ENCODE measurements at places on chromosomes 7 and 10.

GRCh38 chr7:127761196-127761595 lies 109.2 kb downstream of the SND1 start:
- DNase-seq: no peak

- DNase-seq: no peak
Measured at GRCh38 chr10:70779511-70780369, 5.4 kb downstream of the TBATA start.

DNA sequence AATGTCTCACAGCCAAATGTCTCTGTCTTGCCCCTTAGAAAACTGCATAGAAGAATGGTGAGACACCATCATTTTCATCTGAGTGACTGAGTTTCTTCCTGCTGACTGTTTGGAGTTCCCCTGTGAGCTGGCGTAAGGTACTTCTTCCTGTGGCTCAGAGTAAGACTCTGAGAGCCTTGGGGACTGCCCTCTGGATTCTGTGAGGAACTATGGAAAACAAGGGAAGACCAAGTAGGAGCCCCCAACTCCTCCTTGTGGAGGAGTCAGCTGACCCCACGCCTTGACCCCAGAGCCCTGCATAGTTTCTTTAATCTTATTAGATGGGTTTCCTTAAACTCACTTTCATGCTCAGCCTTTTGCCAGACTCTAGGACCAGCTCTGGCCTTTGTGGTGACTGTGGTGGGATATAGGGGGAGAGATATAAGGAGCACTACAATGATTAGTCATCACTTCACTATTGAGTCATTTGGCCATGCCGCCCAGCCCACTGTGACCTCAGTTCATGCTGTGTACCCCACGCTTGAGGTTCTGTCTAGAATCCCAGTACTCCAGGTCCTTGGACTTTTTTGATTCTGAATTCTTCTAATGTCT lies 51.8 kb upstream of the FAM133B start:
- DNase-seq: peak; percentile 18

DNA sequence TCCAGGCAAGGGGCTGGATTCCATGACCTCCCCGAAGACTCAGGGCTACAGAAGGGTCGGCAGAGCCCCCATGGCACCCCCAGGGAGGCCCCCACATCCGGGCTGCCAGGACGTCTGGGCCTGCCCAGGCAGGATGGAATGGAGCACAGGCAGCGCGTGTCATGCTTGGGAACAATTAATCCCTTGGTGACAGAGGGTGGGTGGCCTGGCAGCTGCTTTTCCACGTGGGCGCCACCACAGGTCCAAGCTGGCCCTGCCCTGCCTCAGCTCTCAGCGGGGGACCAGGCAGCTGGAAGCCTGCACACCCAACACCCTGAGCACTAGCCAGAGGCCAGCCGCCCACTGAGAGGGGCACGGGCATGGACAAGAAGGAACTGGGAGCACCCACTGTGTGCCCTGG lies 11.4 kb downstream of the ELN start:
- DNase-seq: no peak

GRCh38 chr10:60967854-60968484 lies 24.0 kb upstream of the RHOBTB1 start:
- DNase-seq: no peak

DNA sequence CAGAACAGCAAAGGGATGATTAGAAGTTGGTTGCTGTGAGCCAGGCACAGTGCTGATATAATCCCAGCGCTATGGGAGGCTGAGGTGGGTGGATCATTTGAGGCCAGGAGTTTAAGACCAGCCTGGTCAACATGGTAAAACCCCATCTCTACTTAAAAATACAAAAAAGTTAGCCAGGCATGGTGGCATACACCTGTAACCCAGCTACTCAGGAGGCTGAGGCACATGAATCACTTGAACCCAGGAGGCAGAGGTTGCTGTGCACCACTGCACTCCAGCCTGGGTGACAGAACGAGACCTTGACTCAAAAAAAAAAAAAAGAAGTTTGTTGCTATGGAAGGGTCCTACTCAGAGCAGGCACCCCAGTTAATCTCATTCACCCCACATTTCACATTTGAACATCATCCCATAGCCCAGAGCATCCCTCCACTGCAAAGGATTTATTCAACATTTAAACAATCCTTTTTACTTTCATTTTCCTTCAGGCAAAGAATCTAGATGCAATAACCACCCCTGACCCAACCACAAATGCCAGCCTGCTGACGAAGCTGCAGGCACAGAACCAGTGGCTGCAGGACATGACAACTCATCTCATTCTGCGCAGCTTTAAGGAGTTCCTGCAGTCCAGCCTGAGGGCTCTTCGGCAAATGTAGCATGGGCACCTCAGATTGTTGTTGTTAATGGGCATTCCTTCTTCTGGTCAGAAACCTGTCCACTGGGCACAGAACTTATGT lies 4.1 kb downstream of the IL6 start:
- DNase-seq: no peak

DNA sequence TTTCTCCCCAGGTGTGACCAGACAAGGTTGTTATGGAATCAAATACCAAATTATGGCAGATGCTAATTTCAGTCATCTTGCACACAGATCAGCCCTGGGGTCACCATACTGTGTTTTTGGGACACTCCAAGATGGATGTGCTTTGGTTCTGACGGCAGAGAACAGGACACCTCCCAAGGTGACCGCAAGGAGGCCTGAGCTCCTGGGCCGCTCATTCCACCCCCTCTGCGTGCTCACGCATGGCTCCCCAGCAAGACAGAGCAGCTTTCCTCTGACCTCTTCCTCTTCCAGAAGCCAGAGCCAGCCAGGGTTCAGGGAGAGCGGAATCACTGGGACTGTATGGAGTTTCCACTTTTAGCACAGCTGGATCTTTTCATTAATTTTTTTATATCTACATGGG lies 402.8 kb downstream of the DNAJB6 start:
- DNase-seq: no peak

GRCh38 chr10:119642556-119643111 lies 8.5 kb upstream of the BAG3 start:
- DNase-seq: no peak

DNA sequence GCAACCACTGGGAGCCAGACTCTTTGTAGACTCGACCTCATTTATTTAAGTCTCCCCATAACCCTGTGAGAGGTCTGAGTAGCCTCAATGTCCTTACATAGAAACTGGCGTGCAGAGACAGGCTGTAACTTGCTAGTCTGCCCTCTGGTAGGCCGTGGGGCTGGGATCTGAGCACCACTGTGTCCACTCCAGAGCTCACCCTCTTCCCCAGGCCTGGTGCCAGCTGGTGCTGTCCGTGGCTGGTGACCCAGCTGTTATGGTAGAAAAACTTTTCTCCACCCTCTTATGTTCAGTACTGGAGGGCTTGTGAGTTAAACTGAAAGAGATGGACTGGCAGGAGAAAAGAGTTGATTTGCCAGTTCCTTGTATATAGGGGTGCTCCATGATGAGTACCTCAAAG lies 41.9 kb downstream of the ADAMTS14 start:
- no peak for DNase-seq

- no peak for DNase-seq
Measured at GRCh38 chr7:116522247-116522646, 2.6 kb upstream of the CAV1 start.

DNA sequence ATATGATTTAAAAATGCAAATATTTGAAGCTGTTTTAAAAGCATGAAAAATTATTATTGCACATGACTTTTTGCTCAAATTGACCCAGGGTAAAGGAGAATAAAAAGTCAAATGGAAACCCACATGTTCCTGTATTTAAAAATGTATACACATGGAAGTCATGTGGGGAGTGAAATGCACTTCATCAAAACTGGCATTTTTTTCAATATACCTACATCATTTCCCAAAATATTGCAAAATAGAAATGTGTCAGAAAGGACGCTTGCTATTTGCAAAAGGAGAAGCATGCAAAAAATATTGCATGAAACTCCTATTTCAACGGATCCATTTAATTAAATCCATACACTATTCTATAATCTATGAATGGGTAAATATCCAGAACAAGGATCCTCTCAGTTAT lies 117.0 kb downstream of the POU6F2 start:
- no peak for DNase-seq

GRCh38 chr10:43267811-43268210 lies 946 bp upstream of the RASGEF1A start:
- no peak for DNase-seq

DNA sequence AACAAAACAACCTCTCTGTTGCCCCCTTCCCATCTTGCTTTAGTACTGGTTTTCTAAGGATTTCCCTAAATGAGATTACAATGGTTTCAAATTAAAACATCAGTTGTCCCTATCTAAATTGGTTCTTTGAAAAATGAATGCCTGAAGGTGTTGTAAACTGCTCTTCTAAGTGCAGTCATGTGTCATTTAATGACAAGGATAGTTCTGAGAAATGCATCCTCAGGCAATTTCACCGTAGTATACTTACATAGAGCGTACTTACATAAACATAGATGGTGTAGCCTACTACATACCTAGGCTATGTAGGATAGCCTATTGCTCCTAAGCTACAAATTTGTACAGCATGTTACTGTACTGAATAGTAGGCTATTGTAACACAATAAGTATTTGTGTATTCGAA lies 278.1 kb downstream of the MAGI2 start:
- DNase-seq: no peak

DNA sequence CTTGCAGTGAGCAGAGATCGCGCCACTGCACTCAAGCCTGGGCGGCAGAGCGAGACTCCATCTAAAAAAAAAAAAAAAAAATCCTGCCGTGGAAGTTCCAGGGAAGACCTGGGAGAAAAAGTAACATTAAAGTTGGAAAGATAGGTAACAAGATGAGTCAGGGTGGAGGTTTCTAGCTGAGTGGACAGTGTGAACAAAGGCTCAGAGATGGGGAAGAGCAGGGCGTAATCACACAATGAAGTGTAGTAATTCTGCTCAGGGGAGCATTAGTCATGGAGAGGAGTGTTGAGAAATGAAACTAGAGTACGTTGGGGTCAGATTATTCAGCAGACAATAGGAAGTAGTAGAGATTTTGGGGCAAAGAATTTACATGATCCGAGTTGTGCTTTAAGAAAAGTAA lies 21.6 kb upstream of the WASL start:
- DNase-seq: no peak

- DNase-seq: no peak
Measured at GRCh38 chr10:102540023-102540422, 36.3 kb downstream of the SUFU start.

DNA sequence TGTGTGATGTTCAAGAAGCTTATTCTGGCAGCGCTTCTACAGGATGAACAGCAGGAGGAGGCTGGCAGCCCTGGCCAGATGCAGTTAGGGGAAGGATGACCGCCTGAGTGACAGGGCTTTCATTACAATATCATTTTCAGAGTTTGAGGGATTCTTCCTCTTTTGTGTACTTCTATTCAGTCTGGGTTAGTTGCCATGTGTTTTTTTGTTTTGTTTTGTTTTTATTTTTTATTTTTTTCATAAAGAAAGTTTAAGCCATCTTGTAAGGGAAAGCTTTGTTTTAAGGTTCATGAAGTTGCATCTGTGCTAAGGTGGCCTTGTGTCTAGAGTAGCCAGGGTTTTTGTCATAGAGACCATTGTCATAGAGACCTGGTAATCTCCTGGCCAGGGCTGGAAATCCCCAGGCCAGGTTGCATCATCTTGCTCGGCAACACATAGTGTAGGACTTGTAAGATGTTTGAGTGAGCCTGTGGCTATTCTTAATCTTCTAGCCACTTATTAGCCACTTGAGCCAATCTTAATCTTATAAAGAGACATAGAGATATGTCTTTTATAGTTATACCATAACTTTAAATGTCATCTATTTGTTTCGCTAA lies 230.5 kb upstream of the TMEM229A start:
- DNase-seq: no peak

- no peak for DNase-seq
Measured at GRCh38 chr7:96401200-96401599, 79.3 kb upstream of the SLC25A13 start.

GRCh38 chr10:110847374-110847773 lies 24.4 kb upstream of the PDCD4 start:
- DNase-seq: no peak

DNA sequence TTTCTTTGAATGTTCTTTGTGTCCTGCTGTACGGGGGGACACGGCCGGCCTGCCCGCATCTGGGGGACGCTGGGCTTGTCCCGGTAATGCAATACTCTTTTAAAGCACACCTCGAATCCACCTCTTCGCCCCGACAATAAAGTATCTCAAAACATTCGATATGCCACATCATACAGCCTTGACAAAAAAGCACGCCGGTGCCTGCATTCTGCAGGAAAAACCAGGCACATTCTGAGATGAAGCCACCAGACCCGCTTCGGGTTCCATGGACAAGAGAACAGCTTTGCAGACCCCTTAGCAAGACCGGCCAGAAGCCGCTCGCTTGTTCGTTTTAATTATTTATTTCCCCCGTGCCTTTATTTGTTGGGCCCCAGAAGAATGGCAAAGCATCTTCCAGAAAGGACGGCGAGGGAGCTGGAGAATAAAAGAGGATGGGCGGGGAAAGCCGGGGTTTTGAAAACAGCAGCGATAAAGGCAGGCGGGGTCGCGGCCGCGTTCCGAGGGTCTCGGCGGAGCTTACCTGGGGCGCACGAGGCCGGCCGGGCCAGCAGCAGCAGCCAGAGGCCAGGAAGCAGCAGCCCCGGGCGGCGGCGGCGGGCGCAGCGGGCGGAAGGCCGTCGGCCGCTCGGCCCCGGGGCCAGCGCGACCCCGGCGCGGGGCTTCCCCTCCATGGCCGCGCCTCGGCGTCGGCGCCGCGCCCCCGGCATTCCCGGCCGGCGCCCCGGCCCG lies 462 bp downstream of the KIAA1549 start:
- no peak for DNase-seq

DNA sequence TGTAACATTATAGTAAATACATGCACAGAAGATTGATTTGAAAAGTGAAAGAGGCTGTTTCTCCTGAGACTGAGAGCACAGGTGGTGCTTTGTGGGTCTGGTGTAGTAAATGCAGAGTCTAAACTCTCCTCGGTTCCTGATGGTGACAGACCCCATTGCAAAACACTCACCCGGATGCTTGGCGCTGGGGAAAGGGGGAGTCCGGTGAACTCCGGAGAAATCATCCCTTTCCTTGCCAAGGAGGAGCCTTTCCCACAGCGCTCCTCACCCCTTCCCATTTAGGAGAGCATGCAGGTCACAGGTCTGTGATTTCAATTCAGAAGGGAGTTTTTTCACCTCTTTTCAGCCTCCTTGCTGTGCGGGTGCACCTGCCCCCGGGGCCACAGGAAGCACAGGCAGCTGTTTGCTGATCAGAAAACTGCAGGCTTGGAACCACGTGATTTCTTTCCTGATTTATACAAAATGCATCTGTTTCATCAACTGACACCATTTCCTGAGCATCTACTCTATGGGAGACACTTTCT lies 75.6 kb upstream of the LYZL2 start:
- DNase-seq: peak; percentile 23

- no peak for DNase-seq
Measured at GRCh38 chr7:1857487-1858421, 187.7 kb downstream of the ELFN1 start.

DNA sequence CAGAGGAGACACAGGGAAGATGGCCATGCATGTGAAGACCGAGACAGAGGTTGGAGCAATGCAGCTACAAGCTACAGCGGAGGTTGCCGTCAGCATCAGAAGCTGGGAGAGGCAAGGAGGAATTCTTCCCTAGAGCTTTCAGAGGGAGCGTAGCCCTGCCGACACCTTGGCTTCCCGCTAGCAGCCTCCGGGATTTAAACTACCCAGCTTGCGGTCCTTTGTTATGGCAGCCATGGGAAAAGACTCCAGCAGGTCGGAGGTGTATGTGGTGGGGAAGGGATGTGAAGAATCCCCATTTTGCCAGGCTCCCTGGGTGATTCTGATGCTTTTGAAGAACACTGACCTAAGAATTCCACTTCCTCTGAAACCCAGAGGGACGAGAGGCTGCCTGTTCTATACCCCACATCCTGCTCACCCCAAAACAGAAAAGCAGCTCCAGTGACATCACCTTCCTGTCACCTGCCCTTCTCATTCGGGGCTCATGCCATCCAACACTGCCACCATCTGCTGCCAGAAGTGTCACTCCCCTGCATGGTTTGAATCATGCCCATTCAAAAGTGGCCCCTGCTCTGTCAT lies 3.3 kb upstream of the SEPHS1 start:
- DNase-seq: peak; percentile 25

Data from activated effector memory CD4-positive, alpha-beta T cell treated with Interleukin-2 at 50 U/mL for 16 hours (primary cell).